ENCODE measurements at places on chromosomes 3 and 15.
A peak's percentile ranks its signal among the peaks of the same experiment; 100 is the strongest.

DNA sequence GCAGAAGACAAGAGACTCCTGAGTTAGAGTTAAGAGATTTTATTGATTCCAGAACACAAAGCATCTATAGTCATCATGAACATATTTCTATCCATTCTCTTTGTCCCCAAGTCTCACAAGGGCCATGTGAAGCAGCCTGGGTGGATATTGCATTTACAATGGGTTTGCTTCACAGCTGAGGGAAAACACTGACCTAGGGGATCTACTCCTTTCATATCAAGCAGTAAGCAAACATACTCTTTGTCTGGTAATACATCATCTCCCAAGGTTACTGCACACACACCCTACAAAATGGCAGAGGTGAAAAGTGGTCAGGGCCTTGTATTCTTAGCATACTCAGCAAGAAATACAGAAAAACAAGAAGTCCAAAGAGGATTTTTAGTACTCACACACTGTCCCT, 267.7 kb upstream of the BCHE start:
- no peak for DNase-seq

- no peak for DNase-seq
Measured at GRCh38 chr3:80734920-80735319, 967.1 kb upstream of the ROBO1 start.

- no peak for DNase-seq
Measured at GRCh38 chr3:115218859-115219258, 71.8 kb upstream of the ZBTB20 start.

GRCh38 chr3:156535162-156535627, 19.7 kb downstream of the SSR3 start:
- peak; percentile 100 for DNase-seq

DNA sequence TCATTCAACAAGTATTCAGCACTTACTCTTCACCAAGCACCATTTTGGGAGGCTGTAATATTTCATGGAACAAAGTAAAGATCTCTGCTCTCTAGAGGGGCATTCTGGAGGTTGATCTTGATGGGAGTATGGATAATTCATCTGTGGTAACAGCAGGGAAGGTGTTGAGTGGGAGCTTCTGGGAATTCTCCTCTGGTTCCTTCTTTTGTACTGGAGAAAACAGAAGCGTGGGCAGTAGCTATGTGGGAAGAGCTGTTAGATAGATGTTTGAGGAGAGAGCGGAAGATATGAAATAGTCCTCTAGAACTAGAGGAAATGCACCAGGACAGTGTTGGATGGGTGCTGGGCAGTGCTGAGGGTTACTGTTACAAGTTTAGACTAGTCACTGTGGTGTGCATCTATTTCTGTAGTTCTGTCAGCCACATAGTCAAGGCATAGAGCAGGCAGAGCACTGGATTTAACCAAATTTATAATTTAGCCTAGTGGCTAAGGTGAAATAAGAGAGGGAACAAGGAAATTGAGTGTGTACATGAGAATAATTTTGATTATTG, 9.6 kb downstream of the NMD3 start:
- no peak for DNase-seq

DNA sequence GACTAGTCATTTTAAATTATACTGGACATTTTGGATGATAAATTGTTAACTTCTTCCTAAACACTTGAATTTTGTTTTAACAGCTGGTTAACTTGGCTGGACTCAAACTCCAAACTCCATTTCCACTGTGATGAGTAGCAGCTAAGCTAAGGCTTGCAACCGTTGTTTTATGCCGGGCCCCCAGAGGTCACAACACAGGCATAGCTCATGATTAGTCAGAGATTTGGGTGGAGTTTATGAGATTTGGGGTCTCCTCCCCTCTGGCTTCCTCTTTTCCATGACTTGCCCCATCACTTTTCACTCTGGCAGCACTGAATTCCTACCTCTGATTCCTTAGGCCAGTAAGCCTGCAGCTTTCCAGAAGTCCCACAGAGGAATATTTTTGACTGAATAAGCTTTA, 12.8 kb downstream of the THAP10 start:
- DNase-seq = no peak

DNA sequence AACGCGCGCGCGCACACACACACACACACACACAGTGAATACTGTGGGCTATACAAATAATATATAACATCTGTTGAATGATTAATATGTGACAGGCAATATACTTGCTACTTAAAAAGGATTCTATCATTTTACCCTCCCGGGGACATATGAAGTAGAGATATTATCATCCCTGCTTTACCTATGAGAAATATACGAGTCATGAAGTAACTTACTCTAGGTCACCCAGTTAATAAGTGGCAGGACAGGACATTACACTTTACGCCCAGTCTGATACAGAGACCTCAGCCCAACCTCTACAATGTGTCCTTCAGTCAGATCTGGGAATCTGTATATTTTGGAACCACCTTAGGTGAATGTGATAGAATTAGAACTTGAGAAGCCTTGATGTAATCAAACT, 55.4 kb downstream of the CCDC54 start:
- DNase-seq = no peak

DNA sequence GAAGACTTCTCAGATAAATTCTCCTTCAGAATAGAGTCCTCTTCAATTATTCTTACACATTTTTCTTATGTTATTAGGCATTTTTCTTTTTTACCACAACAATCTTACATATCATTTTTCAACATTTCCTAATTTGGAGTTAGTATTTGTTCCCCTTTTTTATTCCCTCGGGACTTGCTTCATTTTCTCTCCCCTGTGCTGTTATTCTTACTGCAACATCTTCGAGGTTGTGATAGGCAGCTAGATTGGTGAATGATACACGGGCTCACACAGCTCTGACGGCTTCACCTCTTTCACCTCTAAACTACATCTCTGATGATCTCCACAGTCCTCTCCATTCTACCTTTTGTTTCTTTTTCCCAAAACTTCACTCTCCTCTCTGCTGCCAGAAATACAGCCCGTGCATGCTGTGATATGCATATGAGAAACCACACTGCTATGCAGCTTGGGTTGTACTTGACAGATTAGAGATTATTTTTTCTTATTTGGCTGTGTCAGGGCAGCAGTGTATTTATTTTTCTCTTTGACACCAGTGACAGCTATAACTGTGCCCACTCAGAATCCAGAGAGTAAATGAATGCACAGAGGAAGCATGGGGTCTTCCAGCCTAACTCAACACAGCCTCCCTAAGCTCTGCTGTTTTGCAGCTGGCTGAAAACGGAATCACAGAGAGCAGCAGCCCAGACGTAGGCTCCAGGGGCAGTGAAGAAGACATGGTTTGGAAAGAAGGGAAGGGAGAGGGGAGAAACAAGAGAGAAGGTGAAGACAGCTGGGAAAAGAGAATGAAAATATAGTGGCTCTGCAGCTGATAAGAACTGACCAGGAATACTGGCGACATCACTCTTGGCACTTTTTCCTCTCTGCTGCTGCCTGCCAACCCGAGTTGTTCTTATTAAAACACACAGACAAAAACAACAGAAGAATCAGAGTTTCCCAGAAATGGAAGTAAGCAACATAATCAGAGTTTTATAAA, 61.8 kb downstream of the SLC9A9 start:
- no peak for DNase-seq

GRCh38 chr3:11091791-11092190, 62.5 kb upstream of the HRH1 start:
- DNase-seq = no peak

DNA sequence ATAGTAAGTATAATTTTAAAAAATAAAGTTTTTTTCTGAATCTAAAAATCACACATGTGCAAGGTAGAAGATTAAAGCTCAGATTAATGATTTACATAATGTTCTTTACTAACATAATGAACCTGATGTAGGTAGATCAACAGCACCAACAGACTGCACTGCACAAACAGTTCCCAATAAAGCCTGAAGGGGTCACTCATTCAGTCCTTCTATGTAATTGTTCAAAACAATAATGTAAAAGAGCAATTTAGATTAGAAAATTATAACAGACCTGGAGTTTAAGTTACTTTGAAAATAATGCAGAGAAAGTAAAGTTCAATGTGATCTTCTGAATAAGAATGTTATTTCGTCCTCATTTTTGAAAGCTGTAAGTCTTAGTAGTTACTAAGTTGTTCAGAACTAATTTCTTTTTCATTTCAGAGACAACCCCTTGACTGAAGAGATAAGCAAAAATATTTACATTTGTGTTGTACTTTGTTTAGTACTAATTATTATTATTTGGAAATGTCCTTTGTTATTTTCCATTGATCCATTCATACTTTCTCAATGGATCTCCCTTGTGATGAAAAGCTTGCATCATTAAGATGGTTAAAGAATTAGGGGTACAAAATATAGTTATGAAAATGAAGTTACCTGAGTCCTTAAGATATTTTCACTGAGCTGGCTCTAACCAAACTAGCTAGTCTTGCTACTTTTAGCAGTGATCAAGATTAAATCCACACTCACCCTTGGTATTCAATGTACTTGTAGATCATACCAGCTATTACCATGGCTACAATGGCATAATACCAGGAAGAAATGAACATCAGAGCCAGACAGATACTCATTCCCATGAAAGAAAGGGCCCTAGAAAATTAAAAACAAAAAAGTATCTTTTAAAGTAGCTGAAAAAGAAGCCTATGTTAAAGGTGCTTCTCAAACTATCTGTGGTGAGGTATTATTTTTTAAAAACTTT, 16.8 kb downstream of the EMC4 start:
- peak; percentile 68 for DNase-seq

DNA sequence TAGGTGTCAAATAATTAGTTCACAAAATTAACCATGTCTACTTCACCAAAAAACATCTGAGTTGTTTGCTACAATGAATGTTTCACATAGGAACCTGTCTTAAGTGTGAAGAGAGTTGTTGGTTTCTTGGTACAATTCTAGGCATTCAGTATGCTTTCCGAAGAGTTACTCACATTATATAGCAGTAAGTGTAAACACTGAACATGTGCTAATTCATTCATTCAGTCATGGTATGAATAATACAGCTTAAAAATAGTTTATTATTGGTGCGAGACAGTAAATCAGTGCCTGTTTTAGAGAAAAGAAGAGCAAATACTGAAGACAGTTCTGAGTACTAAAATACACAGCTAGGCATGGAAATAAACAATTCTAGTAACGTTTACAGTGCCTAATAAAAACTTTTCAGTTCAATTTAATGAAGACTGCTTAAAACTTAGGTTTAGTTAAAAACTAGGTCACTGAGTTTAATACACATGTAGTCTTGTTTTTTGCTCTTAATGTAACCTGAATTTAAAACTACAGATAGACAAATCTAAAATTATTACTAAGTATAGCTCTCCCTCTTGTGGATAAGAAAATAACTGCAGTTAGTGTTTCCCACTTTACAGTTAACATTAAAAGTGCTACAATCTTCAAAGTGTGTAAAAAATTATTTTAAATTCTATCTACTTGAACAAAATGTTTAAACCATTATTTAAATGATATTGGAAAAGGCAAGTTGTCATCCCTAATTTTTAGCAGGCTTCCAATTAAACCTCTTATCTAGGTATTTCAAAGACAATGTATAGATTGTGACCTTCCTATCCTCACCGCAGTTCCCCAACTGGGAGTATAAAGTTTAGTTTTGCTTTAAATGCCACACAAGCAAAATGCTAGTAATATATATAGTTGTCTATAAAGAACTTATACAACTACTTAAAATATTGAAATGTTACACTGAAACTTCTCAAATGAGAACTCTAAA, 20.1 kb upstream of the ZCWPW2 start:
- peak; percentile 43 for DNase-seq

- DNase-seq = no peak
Measured at GRCh38 chr3:138942861-138943623, 3.9 kb downstream of the FOXL2 start.

GRCh38 chr3:47605652-47606051, 27.0 kb upstream of the CSPG5 start:
- peak; percentile 54 for DNase-seq

DNA sequence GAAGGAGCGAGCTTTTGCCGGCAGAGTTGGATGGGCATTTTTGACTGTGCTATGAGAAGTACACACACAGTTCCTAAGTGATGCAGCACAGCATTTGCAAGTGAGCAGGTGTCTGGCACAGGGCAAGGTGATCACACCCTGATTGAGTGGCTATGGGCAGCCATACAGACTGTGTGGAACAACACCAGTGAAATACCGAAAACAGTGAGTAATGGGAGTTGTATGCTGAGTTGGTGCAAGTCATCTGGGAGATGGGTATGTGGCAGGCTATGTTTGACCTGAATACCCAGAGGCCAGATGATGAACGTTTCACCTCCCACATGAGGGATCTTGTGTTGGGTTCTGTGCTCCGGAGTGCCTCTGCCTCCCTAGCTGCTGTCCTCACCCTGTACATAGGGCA, 53.5 kb upstream of the TIPARP start:
- no peak for DNase-seq

DNA sequence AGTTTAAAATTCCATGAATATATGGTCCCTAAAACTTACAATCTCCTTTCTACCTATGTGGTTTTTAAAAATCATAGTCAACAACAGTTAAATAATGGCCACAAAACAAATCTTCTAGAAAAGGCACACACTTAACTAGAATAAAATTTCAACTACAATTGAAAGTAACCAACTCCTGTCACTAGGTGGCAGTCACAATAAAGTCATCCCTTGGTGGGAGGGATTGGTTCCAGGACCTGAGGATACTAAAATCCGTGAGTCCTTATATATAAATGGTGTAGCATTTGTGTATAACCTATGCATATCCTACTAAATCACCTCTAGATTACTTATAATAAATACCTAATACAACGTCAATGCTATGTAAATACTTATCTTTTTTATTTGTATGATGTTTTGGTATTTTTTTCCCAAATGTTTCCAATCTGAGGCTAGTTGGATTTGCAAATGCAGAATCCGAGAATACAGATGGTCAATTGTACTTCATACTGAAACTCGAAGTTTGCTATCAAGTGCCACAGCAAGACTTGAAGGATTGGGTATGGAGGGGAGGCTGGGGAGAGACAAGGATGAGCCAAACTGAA, 172.6 kb downstream of the FMN1 start:
- peak; percentile 63 for DNase-seq

- peak; percentile 31 for DNase-seq
Measured at GRCh38 chr3:36212251-36212650, 168.1 kb upstream of the STAC start.

GRCh38 chr3:158098834-158099424, 7.3 kb downstream of the SHOX2 start:
- DNase-seq = no peak

- DNase-seq = no peak
Measured at GRCh38 chr3:142097099-142097843, 52.1 kb downstream of the TFDP2 start.
